Fibroblast of lung (primary cell): ENCODE measurements at places on chromosomes 7 and 10. TPM values are rescaled to one million over a fixed set of nuclear protein-coding genes. Genes with fewer than 3 reads are reported as not detected.

DPP6 gene
- total RNA-seq, result not detected in 2 replicates

MSMB gene
- not detected in 2 replicates for total RNA-seq

PRSS37 gene
- total RNA-seq, result not detected in 2 replicates

MIOS gene
- 30.9 and 34.9 TPM in 2 replicates for total RNA-seq

GBX1 gene
- total RNA-seq, result not detected in 2 replicates

MCM10 gene
- 0.51 and 0.83 TPM in 2 replicates for total RNA-seq

TAS2R3 gene
- total RNA-seq, result 1.3 and 2.8 TPM in 2 replicates

TMEM213 gene
- total RNA-seq, result not detected in 2 replicates

CLRN3 gene
- total RNA-seq, result not detected in 2 replicates

GRID1 gene
- total RNA-seq, result 0.33 and 0.51 TPM in 2 replicates

LHFPL3 gene
- total RNA-seq, result not detected in 2 replicates

NFE2L3 gene
- total RNA-seq, result 5.4 and 9.1 TPM in 2 replicates

RPS24 gene
- total RNA-seq, result 1,917 and 3,148 TPM in 2 replicates

ERVW-1 gene
- not detected in 2 replicates for total RNA-seq

VSTM4 gene
- 4.4 and 8.1 TPM in 2 replicates for total RNA-seq

GPER1 gene
- total RNA-seq, result 1.5 and 2.3 TPM in 2 replicates

TET1 gene
- 3.3 and 3.6 TPM in 2 replicates for total RNA-seq

COBL gene
- 0.26 and 0.33 TPM in 2 replicates for total RNA-seq

SKAP2 gene
- total RNA-seq, result 16.7 and 17.5 TPM in 2 replicates

PLA2G12B gene
- not detected in 2 replicates for total RNA-seq

TTYH3 gene
- total RNA-seq, result 15.4 and 19.7 TPM in 2 replicates

SAMD9 gene
- total RNA-seq, result 14.6 and 19.2 TPM in 2 replicates

TUBAL3 gene
- not detected in 2 replicates for total RNA-seq

HOGA1 gene
- 1.0 and 1.5 TPM in 2 replicates for total RNA-seq

MRLN gene
- total RNA-seq, result not detected in 2 replicates

CNPY1 gene
- not detected in 2 replicates for total RNA-seq

TMEM184A gene
- under 0.01 TPM in 2 replicates for total RNA-seq

EGR2 gene
- 0.33 and 2.1 TPM in 2 replicates for total RNA-seq

ADARB2 gene
- total RNA-seq, result not detected in 2 replicates

PNLIPRP2 gene
- total RNA-seq, result not detected in 2 replicates

HKDC1 gene
- 1.8 and 2.1 TPM in 2 replicates for total RNA-seq

TCF7L2 gene
- 4.1 and 5.0 TPM in 2 replicates for total RNA-seq

GRM3 gene
- total RNA-seq, result not detected in 2 replicates

IL2RA gene
- not detected in 2 replicates for total RNA-seq

MUC12 gene
- 0.50 and 0.51 TPM in 2 replicates for total RNA-seq

TMEM229A gene
- not detected in 2 replicates for total RNA-seq
